ENCODE measurements at places on chromosomes 12 and 14.

- no peak for DNase-seq
These were observed 297.9 kb upstream of the AMIGO2 start for GRCh38 chr12:47377414-47378221.

GRCh38 chr14:93619176-93619793 is 169.0 kb downstream of the PRIMA1 start:
- peak; percentile 16 for DNase-seq

DNA sequence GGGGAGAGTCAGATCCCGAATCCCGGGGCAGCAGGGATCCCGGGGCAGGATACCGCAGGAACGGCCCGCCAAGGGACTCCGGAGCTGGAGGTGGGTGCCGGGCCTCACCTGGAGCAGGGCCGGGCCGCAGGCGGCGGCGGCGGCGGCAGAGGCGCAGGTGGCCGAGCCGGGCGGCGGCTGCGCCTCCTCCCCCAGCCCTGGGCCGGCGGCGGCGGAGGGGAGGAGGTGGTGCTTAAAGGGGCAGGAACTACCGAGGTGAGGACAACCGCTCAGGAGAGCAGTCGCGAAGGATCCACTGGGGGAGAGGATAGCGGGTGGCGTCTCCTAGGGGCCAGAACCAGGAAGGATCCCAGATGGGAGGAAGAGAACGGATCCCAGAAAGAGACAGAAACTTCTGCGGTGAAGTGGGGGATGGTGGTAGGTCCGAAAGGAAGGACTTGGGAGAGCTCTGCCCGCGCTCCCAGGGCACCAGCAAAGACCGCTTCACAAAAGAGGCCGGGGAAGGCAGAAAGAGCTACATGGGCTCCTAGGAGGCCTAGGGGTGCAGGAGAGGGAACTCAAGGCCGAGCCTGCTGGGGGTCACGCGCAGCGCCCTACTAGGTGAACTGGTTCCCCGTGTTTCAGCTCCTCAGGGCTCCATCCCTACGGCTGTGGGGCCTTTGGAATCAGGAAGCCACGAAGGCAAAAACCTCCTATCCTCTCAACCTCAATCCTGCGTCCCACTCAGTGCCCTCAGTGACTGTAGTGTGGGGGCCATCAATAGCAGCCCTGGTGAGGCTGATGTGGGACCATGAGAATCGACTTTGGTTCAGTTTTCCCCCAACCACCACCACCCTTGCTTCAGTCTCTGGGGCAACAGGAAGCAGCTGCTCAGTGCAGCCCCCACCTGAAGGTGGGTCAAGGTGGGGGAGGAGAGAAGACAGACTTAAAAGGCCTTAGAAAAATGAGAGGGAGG is 5.0 kb upstream of the BAZ2A start:
- DNase-seq = no peak

GRCh38 chr14:68789821-68790643 is 2.8 kb downstream of the ZFP36L1 start:
- DNase-seq = no peak

DNA sequence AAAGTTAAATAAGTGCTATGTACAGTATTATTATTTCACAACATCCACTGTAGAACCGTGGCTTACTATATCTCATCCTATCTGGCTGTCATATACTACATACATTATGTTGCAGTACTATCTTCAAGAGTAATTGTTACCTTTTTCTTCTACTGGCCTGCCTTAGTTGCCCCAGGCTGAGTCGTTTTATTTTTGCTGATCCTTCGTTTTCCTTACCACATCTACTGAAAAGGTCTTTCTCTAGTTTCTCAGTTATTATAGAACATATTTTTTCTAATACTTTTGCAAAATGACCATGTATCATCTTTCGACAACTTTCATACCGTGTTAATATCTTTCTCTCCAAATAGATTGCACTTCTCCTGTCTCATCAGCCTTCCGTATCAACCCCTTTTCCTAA is 523.1 kb downstream of the SOX5 start:
- no peak for DNase-seq

DNA sequence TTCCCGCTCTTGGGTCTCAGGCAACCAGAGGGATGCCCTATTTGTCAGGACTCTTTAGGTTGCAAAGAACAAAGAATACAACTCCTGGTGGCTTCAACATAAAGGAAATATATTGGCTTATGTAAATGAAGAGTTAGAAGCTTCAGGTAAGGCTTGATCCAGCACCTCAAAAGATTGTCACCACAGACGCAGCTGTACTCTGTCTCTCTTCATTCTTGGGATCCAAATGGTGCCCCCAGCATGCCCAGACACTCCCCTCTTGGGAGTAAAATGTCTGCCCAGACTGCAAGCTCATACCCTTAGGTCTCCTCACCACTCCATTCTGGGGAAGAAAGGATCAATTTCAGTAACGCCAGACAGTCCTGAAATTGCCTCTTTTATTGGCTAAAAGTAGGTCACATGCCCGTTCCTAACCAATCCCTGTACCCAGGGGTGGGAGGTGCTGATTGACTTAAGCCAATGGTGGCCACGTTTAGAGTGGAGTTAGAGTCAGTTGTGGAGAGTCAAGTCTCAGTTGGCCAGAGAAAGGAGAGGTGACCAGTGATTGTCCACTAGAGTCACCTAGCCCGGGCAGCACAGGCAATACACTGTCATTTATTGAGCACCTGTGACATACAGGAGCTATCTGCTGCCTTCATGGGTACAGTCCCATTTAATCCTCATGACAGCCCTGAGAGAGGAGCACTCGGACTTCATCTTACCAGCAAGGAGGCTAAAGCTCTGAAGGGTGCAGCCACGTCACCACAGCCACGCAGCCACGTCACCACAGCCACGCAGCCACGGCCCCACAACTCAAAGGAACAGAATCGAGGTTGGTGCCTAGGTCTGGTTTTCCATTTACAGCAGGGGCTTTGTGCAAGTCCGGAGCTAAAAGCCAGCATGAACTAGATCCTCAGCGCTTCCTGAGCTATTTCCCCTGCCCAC is 19.7 kb upstream of the BEGAIN start:
- DNase-seq = no peak

- no peak for DNase-seq
These were observed 590.5 kb upstream of the ATP2B1 start for GRCh38 chr12:90299121-90299520.
